Activated naive CD4-positive, alpha-beta T cell treated with anti-CD3 and anti-CD28 coated beads, Interleukin-2, amount 50 U/mL, for 72 hours (primary cell): ENCODE measurements at places on chromosomes 4 and X.

DNA sequence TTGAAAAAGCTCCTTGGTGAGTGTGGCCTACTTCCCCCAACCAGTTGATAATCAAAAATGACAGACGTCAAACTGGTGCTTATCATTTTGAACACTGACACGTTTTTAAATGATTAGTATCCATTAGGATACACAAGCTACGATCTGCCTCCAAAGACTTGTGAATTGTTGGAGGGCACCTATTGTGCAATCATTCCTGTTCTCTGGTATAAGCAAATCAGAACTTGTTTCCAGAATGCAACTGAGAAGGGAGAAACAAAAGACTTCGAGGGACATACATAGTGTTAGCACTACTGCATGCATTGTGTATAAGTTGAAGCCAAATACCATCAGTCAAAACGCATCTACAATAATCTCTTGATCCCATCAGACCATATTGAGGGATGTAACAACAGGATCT, 11.6 kb downstream of the NPY2R start:
- DNase-seq, result no peak

- DNase-seq, result no peak
Observed at GRCh38 chr4:184668511-184669114, 19.1 kb downstream of the PRIMPOL start.

GRCh38 chr4:39365360-39365759, 802 bp downstream of the RFC1 start:
- no peak for DNase-seq

- DNase-seq, result no peak
Observed at GRCh38 chrX:41381685-41382084, 47.7 kb downstream of the DDX3X start.

DNA sequence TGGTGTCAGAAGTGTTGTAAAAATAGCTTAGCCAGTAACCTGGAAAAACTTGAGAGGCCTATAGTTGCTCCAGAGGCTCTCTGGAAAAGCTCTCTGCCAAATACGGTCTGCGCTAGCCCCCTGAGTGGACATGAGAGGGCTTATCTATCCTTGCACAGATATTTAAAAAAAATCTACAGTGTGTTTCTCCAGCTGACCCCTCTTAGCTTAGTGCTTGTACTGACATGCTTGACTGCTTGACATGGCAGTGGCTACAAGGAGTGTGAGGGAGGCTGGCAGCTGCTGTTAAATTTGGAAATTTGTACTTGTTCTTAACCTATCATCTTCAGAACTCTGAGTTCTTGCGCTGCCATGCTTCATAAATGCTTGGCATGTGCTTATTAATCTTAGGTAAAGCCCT, 229.2 kb downstream of the RBMX2 start:
- no peak for DNase-seq

GRCh38 chrX:129653971-129654651, 645 bp downstream of the APLN start:
- no peak for DNase-seq

- DNase-seq, result no peak
Observed at GRCh38 chr4:170775851-170776250, 686.1 kb upstream of the AADAT start.

DNA sequence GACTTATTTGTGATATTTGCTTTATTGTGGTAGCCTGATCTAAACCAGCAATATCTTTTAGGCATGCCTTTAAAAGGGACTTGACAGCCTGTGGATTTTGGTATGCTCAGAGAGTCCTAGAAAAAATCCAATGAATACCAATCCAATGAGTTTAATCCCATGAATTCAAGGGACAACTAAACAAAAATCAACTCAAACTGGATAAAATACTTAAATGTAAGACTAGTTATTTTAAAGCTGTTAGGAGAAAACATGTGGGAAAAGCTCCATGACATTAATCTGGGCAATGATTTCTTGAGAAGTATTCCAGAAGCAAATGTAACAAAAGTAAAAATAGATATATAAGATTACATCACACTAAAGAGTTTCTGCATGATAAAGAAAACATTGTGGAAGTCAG, 711.5 kb upstream of the PITX2 start:
- DNase-seq, result no peak

DNA sequence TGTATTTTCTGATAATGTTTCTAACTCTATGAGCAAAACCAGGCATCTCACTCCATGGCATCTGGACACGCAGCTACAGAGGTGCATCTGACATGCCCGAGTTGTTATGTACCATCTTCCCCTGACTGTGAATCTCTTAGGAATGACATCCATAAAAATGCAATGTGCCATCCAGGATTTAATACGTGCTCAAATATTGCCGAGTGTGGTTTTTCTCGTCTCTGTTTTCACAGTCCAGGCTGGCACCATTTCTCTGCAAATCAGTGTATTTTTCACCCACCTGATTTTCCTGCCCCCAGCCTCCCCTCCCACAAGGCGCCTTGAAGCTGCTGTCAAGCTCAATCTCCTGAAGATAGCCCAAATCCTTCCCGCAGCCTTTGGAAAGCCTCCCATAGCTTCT, 154.6 kb downstream of the DHRSX start:
- DNase-seq, result no peak

- no peak for DNase-seq
Observed at GRCh38 chr4:41718907-41719306, 29.6 kb downstream of the PHOX2B start.

DNA sequence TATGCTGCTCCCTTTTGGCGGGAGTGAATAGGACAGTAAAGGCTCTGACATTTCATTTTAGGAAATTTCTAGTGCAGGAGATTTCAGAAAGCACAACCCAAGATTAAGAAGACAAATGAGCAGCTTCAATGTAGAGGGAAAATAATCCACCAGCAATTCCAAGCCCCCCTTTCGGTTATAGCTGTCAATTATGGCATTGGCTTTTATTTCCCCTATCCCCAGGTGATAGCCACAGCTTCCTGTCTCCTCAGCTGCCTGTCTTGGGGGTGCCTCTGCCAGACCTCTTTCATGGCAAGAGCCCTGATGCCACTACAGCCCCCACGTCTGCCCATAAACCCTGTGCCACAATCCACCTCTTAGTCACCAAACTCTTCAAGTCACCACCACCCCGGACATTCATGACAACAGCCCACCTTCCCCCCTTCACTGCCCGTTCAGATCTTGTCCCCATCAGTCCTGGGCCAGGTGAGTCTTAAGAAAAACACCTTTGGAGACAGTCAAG, 48.4 kb upstream of the CLNK start:
- no peak for DNase-seq

GRCh38 chr4:62644372-62644771, 1444.2 kb downstream of the ADGRL3 start:
- no peak for DNase-seq

DNA sequence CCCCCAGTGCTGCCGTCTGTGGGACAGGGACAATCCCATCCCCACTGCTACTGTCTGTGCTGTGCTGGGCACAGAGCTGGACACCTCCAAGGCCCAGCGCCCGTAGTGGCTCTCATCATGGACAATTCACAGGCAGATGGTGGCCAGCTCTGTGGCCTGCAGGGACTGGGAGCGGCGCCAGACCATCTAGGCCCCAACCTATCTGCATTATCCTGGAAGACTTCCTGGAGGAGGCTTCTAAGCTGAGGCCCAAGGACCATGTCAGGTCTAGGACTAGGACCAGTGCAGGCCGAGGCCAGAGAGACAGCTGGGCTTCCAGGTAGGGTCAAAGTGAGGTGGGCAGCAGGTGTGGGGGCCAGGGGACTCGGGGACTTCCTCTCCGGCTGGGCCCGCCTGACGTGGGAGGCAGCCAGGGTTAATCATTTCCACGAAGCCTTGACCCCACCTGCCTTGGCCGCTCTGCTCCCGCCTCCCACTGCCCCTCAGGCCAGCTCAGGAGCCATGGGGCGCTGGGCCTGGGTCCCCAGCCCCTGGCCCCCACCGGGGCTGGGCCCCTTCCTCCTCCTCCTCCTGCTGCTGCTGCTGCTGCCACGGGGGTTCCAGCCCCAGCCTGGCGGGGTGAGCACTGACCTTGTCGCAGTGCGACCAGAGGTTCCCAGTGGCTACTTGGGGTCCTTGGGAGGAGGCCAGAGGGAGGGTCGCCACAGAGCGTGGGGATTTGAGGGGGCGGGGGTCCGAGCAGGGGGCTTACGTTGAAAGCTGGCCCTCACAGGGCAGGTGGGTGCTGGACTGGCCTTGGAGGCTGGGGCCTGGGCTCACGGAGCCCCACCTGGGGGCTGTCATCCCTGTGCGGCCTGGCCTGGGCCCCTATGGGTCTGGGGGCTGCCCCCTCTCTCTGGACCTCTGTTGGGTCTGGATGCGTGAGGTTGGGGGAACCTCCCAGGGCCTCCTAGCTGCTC, at the start of gene HGFAC:
Gene HGFAC, plus strand, starts transcription at position 468 of the 959 bp plus-strand sequence. Its CDS starts 34 bp downstream, at position 502.
- no peak for DNase-seq

- no peak for DNase-seq
Observed at GRCh38 chr4:178185517-178185916, 743.3 kb upstream of the AGA start.

DNA sequence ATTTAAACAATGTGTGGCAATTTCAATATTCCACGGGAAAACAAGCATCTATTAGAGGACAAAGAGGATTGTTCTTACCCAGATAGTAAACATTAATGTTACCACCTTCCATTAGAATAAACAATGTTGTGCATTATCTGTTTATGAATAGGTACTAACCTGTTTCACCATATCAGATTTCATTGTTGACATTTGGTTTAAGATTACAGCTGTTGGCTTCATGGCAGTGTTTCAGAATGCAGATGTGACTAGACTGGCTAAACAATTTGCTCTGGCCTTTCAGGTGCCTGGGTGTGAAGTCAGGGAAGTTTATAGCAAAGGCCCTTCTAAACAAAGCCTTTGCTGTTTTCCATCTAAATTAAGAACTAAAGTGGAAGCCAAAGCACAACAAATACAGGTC, 464.7 kb upstream of the FAM47C start:
- DNase-seq, result no peak
